ENCODE measurements at places on chromosomes 5 and 9.

GRCh38 chr5:124741711-124742496 is 4.5 kb downstream of the ZNF608 start:
- DNase-seq = no peak

DNA sequence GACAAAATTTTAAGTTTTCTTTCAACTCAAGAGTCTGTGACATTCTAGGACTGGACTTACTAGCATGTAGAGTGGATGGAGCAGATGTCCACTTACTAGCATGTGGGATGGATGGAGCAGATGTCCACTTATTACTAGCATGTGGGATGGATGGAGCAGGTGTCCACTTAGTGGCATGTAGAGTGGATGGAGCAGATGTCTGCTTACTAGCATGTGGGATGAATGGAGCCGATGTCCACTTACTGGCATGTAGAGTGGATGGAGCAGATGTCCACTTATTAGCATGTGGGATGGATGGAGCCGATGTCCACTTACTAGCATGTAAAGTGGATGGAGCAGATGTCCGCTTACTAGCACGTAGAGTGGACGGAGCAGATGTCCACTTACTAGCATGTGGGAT is 2.4 kb downstream of the SLC36A1 start:
- no peak for DNase-seq

GRCh38 chr5:77139001-77139400 is 51.9 kb upstream of the ZBED3 start:
- no peak for DNase-seq

DNA sequence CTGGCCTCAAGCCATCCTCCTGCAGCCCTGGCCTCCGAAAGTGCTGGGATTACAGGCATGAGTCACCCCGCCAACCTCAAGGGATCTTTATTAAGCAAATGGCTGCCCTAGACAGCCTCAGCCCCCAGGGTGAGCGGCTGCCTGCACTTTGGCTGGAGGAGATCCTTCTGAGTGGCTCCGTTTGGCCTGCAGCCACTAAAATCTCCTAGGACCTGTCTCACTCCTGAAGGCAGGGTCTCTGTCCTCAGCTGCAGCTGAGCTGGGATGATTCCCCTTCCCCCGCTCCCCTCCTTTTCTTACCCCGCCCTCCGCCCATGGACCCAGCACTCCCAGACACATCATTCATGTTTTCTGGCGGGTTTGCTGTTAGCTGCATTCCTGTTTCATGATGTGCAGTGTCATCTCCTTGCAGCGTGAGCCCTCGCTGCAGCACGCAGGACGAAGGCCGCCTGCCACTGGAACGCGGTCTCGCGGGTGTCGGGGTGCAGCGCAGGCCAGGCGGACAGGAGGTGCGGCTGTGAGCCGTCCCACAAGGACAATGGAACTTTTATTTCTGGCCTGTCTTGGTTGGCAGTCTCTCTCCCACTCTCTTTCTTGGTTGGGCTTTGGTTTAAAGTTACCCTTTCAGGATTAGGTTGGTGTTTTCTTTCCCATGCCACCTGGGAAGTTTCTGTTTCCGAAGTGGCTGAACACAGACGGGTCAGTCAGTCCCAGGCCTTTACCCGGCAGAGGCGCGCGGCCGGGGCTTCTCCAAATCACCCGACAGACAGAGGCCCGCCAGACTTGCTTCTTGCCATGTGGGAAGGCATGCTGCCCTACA is 137.1 kb downstream of the FOXD1 start:
- DNase-seq = peak; percentile 35
